Dermis microvascular lymphatic vessel endothelial cell (primary cell): ENCODE measurements at places on chromosomes 5 and 9.

DNA sequence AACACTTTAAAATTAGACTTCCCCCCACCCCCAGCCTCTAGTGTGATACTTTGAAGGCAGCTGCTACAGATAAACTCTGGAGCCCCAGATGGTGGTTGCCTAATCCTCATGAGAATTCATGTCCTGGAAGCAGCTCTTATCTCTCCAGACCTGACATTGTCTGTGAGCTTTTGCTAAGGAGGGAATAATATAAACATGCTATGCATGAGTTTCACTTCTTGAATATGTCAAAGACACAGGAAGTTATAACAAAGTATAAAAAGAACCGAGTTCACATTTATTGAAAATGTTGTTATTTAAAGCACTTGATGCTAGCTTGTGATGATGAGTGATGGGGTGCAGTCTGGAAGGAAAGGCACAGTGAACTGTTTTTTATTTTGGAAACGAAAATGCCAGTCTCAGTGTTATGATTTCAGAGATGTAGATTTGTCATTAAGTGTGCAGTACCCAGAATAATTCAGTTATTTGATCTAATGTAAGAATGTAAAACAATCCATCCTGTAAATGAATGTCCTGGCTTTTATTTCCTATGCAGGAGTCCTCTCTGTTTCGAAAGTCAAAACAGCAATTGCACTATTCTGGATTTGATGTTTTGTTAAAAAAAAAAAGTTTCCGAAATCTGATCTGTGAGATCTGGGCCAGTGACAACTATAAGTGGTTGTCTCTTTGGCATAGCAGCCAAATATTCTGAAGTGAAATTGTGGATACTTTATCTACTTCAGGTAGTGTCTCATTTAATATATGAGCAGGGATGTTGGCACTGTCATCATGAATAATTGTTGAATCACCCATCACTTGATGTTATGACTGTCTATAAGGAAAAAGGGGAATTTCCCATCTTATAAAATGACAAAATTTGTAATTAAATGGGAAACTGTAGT, 77.0 kb downstream of the ZCCHC7 start:
- DNase-seq: peak; percentile 87

- peak; percentile 71 for DNase-seq
Observed at GRCh38 chr5:141941307-141941706, 16.7 kb downstream of the PCDH12 start.

DNA sequence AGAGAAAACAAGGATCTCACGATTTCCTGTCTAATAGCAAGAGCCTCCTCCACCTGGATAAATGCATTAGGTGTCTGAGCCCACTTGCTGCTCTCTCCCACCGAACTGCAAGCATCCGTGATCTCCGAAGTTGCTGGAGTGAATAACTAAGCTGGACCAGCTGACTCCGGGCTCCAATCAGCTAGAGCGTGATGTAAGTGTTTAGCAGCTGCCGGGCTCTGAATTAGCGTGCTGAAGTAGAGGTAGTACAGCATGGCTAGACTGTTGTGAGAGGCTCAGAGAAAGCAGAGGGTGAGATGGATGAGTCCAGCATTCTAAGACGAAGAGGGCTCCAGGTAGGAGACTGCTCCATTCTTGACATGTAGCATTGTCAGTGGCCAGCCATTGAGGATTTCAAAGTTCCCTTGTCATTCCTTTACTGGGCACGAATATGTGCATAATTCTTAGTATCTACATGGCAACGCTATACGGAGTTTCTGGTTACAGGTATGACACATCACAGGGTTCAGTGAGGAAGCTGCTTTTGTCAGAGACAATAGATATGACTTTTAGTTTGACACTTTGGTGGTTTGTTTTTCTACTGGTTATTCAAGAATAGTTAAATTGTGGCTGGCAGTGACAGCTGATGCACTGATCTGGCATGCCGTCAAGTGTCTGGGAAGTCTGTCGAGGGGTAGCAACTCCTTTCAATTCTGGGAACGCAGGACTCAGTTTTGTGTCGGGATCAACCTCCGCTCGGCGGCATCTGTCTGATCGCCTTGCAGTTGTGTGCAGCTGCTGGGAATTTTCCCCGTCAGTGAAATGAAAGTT, 232.6 kb downstream of the MAST4 start:
- peak; percentile 85 for DNase-seq

DNA sequence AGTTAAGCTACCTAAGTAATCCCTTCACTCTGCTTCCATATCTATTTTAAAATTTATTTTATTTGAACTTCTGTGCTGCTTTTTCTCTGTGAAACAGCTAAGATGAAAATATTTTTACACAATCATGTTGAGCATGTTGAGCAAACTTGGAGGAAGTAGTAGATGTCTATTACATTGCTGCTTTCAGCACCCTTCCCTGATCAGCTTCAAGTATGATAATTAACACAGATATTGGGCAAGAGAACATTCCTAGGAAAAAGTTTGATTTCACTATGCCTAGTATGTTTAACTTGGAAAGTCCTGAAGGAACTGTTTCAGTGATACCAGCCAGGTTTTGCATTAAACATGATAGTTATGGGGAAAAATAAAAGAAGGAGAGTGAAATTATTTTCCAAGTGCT, 283.6 kb downstream of the ELAVL2 start:
- DNase-seq: no peak

GRCh38 chr9:2373648-2374047, 247.9 kb upstream of the VLDLR start:
- no peak for DNase-seq

- DNase-seq: no peak
Observed at GRCh38 chr5:169610606-169611005, 26.5 kb upstream of the DOCK2 start.
